ENCODE measurements at places on chromosomes 5 and 9.

- DNase-seq = no peak
These were observed 6.4 kb downstream of the ARRDC1 start for GRCh38 chr9:137611623-137612609.

GRCh38 chr5:68285851-68286611 is 70.5 kb downstream of the PIK3R1 start:
- peak; percentile 70 for DNase-seq

DNA sequence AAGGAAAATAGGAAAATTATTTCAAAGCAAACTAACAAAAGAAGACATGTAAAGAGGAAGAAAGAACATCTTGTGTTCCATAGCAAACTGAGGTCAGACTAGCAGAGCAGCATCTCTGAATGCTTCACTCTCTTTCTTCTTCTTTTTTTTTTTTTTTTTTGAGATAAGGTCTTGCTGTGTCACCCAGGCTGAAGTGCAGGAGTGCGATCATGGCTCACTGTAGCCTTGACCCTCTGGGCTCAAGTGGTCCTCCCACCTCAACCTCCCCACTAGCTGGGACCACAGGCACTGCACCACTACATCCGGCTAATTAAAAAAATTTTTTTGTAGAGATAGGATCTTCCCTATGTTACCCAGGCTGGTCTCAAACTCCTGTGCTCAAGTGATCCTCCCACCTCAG is 36.6 kb downstream of the MELK start:
- DNase-seq = no peak

GRCh38 chr9:134755221-134755907 is 113.8 kb downstream of the COL5A1 start:
- no peak for DNase-seq

DNA sequence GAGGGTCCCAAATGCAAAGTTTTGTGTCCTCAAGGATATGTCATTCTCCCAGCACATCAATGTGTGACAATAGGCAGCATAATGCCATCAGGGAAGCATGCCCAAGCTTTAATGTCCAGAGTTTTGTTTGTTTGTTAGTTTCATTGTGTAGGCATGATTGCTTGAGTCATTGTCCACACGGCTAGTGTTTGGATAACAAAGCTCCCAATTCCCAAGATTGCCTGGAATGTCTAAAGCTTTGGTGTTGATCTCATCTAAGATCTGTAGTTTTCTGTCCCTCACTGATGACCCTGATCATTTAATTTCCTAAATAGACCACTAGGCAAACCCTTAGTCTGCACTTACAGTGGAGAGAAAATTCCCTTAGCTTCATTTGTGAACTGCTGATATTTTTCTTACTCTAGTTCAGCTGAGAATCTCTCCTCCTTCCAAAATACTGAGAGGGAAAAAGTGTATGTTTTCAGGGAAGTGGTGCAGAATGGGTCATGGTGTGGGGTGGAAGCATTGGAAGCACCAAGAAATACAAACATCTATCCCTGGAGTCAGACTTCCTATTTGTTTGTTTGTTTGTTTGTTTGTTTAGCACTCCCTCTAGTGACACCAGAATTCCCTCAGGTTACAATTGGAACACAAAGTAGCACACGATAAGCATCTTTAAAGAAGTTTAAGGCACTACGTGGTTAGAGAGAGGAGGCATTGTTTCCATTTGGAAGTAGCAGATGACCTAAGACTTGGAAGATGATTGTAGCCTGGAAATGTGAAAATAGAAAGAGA is 127.1 kb downstream of the PRDM6 start:
- no peak for DNase-seq

DNA sequence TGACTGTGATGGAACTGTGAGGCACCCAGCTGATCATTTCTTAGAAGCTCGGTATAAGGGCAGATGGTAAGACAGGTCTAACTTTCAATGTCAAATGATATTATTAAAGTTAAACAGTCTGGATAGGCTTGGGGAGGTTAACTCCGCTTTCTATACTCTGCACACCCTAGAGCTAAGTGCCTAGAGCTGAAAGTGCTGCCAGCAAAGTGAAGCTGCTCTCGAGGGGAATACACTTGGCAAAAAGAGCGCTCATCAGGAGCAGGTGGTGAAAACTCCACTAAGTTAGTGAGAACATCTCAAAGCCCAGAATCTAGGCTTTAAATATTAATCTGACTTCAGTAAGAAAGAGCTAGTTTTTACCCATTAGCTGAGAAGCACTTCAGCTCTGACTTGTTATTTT is 349.6 kb upstream of the SLC30A5 start:
- no peak for DNase-seq

DNA sequence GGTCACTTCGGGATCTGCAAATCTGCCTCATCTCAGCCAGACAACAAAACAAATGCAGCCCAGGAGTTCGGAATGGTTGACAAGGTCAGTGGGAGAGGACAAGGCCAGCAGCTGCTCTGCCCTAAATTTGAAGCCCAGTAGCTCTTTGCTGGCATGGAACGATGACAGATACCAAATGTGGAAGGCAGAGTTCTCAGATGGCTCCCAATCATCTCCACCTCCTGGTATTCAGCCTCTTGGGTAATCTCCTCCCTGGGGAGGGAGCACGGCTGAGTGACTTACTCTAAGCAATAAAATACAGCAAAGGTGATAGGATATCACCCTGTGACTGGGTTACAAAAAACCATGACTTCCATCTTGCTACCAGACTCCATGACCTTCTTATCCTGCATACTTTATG is 172.8 kb downstream of the ENTREP1 start:
- DNase-seq = no peak

DNA sequence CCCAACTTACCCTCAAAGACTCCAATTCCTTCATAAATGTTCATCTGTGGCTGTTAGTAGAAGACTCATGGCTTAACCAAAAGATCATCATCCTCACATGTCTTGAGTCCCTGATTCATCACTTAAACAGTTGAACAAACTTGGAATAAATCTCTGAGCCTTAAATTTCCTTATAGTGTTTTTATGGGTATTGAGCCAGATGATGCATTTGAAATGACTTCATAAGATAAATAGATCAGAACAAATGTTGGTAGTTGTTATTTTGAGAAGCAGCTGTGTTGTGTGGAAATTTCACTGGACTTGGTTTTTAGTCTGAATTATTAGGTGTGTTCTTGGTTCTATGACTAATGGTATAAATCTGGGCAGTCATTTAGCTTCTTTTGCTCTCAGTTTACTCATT is 236.2 kb downstream of the NNT start:
- no peak for DNase-seq

DNA sequence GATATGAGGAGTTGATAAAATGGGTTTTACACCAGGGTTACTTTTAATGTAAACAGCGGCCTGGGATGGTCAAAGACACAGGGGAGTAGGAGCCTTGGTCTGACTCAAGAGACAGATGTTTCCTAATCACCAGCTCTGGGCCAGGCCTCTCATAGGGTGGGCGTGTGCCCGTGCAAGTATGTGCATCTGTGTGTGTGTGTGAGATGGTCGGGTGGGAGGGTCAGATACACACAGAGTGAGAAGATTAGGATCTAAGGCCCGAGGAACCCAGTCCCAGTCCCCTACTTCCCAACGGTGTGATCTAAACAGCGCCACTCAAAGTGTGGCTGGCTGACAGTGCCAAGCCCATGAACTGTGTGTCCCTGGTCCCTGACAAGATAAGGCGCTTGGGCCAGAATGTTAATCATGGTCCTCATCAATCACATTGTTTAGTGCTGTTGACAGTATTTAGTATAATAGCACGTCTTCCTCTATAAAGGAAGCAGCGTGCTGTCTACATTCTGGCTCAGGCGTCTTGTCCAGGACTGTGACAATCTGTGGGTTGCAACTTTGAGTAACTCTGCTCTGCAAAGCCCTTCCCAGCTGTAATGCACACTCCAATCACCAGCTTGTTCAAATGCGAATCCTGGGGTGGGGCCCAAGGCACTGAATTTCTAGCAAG is 173.7 kb downstream of the DAB2IP start:
- DNase-seq = no peak

DNA sequence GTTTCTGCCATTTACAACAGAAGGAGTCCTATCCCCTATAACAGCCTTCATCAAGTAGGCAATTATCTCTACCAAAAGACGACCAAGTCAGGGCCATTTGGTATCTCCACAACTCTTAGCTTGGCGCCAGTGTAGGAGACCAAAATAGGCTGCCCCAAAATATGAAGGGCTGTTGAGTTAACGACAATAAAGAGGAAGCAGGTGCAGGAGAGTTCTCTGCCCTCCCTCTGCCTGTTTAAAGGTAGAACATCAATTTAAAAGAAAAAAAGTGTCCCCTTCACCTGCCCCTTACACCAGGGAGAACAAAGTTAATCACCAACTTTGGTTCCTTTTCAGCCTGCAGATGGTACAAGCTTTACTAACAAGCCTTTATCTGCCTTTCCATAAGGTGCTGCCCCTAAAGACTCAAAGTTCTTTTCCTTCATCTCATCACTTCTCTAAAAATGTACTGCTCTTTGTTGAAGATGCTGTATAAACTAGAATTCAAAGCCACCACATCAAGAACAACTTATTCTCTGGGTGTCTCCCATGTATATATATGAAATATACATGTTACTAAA is 33.3 kb downstream of the PPP1R2B start:
- DNase-seq = peak; percentile 66

GRCh38 chr9:71032779-71033178 is 88.6 kb downstream of the TRPM3 start:
- DNase-seq = no peak

DNA sequence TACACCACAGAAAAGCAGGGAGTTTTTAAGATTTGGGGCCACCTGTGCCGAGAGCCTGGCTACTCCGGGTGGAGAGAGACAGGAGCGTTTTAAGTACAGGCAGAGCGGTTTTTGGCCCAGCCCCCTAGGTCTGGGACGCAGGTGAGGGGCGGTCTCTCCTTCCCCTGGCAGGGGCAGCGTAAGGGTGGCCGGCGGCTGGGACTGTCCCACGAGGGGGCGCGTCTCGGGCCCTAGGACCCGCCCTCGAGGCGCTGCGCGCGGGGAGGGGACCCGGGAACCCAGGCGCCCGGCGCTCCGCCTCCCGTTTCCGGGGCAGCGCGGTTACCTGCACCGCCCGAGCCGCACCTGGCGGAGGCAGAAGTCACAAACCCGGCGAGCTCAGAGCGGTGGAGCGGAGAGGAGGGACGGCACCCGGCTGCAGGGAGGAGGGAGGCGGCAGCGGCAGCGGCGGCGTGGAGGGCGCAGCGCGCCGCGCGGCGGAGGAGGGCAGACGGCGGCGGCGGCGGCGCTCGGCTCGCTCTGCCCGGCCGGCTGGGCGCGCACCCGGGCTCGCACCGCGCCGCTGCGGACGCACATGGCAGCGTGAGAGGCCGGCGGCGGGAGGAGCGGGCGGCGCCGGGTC is at the start of gene WWC1:
Gene WWC1, plus strand, starts transcription at position 304 of the 622 bp plus-strand sequence. CDS start 508 bp downstream, outside the sequence.
- DNase-seq = peak; percentile 93
